ENCODE measurements at places on chromosomes 5 and 9.

DNA sequence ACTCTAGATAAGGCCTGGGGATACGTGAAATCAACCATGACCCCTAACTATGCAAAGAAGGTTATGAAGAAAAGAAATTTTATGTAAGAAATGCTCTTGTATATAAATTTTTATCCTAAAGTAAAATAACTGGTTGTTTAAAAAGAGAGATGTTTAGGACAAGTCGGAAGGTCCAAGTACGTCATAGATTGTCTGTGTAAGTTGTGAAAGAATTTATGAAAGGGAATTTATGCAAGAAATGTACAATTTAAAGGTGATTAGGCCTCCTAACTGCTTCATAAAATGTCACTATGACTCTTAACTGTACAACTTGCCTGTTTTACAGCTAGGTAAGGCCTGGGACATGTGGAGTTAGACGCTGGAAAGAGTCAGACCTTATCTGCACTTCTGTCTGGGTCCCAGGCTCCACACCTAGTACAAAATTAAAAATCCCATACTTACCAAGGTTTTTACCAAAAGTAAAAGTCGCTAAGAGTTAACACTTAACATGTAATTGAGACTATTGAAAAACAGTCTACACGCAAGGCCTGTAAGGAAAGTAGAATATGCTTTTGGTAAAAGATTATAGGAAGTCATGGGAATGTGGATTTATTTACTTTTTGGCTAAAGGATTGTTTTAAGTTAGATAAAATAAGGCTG is 77.4 kb downstream of the KIAA0825 start:
- no peak for DNase-seq

GRCh38 chr9:124855944-124856765 is 2.9 kb downstream of the WDR38 start:
- peak; percentile 54 for DNase-seq

- no peak for DNase-seq
Measured at GRCh38 chr9:86178503-86178902, 79.1 kb upstream of the GOLM1 start.

DNA sequence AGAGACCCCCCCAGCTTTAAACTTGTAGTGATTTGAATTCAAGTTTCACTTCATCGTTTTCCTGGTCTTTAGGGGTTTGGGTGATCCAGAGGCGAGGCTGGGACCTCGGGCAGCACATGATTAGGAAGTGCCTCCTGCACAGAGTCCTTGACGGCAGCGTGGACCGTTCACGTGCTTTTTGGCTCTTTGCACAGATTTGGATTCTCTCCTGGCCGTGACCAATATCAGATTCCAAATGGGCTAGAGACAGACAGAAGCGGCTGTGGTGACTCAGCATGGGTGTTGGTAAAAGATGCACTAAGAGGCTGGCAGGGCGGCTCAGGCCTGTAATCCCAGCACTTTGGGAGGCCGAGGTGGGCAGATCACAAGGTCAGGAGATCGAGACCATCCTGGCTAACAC is 117.2 kb upstream of the CACNA1B start:
- DNase-seq: no peak

- DNase-seq: no peak
Measured at GRCh38 chr9:109449036-109449798, 48.9 kb downstream of the PTPN3 start.
